Head of caudate nucleus (tissue), 42 donors: ENCODE measurements at places on chromosomes 11 and 22.

DNA sequence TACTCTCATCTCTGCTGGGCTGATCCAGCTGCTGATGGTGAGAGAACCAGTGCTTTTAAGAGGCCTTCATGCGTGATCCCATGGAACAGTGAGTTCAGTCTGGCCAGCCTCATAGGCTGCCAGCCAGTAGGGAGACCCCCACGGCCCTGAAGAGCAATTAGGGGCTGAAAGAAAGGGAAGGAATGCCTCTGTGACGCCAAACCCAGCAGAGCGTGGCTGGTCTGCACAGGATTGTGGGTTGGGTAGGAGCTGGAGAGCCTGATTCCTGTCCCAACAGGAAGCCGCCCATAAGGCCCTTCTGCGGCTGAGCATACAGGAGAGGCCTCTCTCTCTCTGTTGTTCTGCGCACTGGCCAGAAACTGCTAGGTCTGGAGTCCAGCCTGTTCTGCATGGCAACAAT lies 181.5 kb upstream of the E2F8 start:
- no peak for DNase-seq

DNA sequence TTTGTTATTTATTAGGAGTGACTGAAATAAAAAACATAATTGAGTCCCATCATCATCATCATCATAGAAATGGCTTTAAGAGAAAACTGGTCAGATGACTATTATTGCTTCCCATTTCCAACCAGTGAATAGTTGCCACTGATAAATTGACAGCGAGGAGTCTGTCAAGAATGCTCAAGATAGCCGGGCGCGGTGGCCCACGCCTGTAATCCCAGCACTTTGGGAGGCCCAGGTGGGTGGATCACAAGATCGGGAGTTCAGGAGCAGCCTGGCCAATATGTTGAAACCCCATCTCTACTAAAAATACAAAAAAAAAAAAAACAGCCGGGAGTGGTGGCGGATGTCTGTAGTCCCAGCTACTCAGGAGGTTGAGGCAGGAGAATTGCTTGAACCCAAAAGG lies 1.9 kb downstream of the WBP2NL start:
- DNase-seq, result no peak

DNA sequence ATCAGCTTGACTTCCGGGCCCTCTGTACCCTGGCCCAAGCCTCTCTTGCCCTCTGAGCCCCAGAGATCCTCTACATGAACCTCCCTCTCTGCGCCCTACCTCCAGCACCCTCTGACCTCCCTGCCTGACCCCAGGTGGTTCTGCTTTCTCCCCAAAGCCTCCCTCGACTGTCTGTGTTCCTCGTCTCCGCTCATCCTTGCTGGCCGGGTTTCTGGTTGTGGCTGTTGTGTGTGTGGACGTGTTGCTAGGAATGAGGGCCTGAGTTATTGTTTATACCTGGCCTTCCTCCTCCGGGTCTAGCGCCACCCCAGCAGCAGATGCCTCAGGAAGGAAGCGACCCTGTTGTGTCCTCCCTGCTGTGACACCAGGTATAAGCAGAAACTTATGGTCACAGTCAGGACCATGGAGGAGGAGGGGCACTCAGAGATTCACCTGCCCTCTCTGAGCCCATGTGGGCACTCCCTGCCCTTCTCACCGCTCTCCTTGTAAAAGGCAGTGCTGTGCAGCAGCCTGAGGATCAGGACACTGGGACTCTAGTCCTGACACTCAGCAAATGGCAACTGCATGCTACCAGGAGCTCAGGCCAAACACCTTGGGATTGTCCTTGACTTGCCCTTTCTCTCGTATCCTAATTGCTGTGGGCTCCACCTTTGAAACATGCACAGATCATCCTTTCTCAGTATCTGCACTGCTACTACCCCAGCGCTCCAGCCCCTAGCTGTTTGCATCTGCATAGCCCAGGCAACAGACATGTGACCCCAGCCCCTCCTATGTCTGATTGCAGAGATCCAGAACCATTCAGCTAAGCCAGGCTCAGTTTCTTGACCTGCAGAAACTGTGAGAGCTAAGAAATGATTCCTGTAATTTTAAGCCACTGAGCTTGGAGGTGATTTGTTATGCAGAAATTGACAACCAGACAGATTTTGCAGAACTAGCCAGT lies 140.1 kb downstream of the ST3GAL4 start:
- no peak for DNase-seq

DNA sequence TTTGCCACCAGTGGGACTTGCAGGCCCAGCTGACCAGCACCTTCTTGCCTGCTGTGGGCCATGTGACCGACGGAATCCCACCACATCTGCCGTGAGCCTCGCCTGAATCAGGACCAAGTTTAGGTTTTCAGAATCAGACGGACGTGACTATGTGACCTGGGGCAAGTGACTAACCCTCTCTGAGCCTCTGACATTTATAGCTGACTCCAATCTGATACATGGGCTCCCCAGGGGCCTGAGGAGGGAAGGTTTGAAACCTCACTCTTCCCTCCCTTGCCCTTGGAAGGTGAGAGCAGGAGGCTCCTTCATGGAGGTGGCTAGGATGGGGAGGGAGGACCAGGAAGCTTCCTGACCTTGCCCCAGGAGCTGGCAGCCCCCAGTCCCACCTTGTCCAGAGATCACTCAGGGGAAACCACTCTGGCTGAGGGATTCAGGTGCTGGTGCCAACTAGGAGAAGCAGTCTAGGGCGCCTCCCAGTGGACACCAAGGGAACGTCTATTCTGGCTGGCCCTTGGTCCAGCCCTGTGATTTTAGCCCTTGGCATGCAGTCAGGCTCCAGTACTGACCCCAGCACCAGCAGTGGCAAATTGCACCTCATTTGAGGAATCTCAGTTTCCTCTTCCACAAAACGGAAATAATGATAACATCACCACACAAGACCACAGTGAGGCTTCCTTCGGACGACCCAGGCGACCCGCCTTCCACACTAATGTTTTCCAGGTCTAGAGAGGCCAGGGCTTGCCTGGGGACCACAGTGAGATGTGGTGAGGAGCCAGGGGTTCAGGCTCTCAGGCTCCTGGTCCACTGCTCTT lies 47.2 kb upstream of the SYT7 start:
- DNase-seq, result peak; percentile 80

DNA sequence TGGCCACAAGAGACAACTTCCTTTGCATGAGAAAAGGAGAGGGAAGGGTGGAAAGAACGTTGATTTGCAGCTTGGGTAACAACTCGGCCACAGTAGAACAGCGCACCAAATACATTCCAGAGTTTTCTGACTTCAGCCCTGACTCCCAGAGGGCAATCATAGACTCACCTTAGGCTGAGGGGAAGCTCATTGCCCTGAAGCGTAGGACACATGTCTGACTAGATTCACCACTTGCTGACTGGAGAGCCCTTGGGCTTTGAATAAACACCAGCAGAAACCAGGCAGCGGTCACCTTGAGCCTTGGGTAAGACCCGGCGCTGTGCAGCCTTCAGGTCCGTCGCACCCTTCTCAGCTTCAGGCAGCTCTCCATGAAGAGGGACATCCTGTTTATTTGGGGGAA lies 151.8 kb upstream of the GRIA4 start:
- DNase-seq, result no peak

DNA sequence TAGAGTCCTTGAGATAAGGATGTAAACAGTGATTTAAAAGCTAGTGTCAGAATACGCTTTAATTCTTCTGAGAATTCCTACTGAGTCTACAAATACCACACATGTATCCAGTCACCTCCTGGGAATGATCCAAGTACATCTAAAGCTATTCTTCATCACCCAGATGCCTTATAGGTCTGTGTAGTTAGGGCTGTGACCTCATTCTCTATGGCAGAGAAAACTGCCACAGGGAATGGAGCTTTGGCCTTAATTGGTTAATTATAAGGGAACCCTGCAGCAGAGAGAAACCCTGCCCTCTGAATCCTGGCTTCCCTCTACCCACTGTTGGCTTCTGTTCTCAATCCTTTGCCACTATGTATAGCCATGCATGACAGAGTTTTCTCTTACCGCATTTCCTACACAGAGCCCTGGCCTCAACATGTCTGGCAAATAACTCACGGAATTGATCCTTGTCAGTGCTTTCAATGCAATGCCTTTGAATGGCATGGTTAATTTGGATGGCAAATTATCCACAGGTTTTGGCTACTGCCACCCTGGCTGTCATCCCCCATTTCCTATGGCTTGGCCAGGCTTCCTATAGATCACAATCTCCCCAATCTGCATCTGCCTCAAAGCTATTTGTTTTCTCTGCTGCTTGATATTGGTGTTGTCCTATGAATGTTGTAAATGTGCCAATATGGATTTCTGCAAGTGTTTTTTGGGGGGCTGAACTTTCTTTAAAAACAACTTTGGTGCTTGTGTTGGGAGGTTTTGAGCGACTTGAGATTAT lies 2.9 kb downstream of the DIXDC1 start:
- DNase-seq, result no peak

DNA sequence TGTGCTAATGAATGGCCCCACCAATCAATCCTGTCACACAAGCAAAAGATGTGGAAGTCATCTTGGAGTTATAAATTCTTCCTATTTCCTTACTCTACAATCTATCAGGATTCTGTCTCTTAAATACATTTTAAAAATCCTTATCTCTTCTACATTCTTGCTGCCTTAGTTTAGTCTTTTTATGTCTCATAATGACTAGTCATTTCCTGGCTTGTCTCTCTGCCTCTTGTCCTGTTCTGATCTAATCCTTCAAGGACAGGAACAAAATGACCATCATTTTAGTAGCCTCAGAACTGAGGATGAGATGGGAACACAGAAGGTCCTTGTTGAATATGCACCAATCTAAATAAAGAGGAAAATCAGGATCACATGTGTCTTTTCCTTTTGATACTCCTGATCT lies 56.6 kb upstream of the LIN7C start:
- no peak for DNase-seq

DNA sequence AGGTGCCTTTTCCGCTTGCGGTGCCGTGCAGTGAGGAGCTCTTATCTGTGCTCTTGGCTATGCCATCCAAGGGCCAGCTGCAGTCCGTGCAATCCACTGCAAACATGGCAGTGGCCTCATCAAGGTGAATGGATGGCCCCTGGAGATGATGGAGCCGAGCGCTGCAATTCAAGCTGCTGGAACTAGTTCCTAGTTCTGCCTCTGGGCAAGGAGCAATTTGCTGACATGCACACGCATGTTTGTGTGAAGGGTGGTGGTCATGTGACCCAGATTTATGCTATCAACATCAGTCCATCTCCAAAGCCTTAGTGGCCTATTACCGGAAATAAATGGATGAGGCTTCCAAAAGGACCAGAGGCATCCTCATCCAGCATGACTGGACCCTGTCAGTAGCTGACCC lies 3.1 kb upstream of the EHD1 start:
- DNase-seq, result no peak

DNA sequence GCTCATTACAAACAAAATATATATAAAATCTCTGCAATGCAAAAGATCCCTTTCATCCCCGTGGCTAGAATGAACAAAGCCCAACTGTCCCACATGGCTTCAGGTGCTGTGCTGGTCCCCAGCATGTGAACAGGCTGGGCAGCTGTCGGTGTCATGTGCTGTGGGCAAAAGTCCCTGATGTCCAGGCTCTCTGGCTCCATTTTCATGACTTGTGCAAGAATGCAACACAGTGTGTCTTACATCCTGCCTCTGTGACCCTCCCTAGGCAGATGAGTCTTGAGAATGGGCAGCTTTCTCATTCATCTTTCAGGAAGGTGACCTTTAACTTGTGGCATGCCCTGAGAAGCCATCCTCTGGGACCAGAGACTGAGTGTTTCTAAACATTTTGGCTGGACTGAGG lies 14.5 kb downstream of the GUCD1 start:
- no peak for DNase-seq

DNA sequence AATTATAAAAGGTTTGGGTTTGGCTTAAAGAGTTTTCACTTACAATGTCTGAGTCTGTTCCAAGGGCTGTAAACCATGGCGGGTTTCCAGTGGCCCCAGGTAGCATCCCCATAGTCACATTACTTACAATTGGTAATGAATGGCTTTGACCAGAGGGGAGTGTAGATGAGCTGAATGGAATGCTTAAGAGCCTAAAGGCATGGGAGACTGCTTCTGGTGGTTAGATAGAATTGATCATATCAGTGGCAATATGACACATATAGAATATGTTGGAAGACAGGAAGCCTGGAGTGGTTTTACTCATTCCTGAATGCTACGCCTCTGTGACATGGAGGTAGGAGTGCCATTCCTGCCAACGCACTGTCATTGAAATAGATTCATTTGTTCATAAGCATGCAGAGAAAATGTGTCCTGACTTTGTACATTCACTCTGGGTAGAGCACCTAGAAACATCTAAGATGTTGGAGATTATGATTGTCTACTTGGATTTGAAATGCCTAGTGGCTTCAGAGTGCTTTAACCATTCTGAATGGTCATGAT lies 183.3 kb downstream of the BLID start:
- DNase-seq, result peak; percentile 31

DNA sequence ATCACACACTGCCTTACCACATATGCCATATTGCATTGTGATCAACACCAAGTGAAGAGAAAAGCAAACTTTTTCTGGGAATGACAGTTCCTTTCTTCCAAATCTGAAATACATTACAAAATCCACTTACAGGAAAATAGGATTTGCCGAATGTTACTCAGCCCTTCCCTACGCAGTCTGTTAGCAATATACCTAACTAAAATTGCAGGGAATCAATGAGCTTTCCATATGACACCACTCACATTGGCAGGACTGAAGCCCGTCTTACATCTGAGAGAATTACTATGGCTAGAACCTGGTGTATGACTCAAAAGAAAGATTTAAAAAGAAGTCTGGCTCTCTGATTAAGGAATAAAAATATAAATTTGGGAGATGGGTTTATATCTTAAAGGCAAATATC lies 136.0 kb downstream of the LRRC4C start:
- DNase-seq, result no peak

DNA sequence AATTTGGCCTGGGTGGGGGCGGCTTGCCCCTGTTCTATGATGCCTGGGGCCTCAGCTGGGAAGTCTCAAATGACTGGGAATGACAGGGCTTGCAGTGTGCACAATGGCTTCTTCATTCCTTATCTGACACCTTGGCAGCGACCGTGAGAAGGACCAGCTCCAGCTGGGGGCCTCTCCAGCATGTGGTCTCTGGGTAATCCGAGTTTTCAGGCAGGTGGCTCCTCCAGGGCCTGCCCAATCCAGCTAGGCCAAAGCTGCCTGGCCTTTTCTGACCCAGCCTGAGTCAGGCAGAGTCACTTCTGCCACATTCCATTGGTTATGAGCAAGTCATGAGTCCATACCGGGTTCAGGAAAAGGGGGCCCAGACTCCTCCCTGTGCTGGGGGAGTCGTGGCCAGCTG lies 646.0 kb downstream of the OPCML start:
- DNase-seq, result no peak

DNA sequence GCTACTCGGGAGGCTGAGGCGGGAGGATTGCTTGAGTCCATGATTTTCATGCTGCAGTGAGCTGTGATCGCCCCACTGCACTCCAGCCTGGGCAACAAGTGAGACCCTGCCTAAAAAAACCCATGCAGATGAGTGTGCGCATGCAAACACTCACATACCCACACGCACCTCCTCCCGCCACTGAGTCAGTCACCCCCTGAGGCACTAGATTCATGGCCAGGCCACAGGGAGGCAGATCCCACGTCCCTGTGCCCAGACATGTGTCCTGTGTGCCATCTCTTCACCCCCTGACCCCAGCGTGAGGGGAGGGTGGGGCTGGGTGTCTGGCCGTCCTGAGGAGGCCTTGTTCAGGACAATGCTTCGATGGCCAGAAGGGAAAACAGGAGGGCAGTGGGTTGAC lies 15.5 kb downstream of the RELT start:
- no peak for DNase-seq
